ENCODE measurements at places on chromosomes 13 and 19.
A peak's percentile ranks its signal among the peaks of the same experiment; 100 is the strongest.

DNA sequence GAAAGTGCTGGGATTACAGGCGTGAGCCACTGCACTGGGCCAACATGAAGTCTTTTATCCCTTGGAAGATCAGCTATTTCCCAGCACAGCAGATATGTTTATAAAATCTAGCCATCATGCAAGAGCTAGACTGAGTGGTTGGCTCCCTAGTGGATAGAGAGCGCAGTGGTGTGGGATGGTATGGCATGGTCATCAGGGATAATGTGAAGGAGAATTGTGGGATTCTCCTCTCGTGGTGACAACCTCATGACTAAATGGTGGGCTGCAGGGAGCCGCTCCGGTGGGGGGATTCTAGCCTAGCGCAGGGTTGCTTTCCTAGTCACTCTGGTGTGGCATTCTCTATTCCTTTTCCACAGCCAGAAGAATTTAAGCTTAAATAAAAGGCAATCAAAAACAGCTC is 43.3 kb upstream of the GPI start:
- DNase-seq: no peak

- no peak for DNase-seq
These were observed 2749.9 kb downstream of the PCDH9 start for GRCh38 chr13:64480211-64480610.

DNA sequence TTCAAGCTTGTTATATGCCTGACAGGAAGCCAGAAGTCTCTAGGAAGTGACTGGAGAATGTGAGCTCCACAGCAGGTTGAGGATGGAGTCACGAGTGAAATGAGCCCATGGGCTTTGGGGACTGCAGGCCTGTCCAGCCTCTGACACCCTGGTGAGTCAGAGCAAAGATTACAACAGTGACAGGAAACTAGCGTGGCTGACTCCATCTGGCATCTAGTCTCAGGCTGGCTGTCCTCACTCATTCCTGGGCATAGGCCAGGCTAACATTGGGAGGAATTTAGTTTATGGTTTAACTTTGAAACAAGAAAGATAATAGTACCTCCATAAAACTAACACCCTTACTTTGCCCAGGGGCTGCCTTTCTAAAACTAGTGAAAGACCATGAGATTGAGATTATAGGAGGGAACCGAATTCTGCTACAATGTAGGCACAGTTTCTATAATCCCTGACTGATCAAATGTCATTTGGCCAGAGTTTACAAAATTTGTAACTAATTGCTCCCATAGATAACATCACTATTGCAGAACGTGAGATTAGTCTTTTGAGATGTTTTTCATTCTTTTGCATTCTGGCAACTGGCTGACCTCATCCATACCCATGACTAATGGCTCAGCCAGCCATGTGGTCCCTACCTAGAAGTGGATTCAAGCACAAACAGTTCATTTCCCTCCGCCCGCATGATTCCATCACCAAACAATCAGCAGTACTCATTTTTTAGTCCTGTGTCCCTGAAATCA is 28.4 kb downstream of the PSG1 start:
- no peak for DNase-seq

DNA sequence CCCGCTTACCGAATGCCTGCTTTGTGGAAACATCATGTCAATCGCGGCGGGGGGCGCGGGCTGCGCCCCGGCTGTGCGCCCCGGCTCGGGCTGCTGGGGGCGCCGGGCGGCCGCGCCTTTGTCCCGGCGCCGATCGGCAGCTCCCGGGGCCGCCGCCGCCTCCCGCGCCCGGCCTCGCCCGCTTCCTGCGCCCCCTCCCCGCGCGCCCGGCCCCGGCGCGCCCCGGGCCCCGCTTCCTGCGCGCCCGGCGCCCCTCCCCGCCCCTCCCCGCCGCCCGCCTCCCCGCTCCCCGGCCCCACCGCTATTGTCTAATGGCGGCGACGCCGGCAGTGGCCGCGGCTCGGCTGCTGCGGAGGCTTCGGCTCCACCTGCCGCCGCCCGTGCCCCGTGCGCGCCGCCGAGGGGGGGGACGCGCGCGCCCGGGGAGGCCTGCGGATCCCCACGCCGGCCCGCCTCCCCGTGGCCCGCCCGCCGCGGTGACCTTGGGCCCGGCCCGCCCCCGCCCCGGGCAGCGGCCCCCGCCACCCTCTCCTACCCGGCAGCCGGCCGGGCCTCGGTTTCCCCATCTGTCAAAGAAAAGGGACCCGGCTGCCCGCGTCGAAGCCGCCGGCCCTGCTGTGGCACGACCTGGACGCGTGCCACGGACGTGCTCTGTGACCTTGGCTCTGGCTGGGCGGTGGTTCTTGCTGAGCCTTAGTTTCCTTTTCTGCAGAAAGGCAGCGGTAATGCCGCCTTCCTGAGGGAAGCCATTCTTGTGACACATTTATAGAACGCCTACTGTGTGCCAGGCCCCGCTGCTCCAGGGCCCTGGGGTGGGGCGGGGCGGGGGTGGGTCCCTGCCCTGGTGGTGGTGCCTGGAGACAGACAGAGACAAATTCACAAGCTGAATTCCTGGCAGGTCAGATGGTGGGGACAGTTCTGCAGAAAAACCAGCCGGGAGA is at the start of gene TLE5:
Gene TLE5 (minus strand): TSS at position 331 of the 941 bp plus-strand sequence. CDS start 295 bp downstream, at position 36.
- peak; percentile 79 for DNase-seq

GRCh38 chr13:110283736-110284517 is 23.0 kb downstream of the COL4A1 start:
- DNase-seq: no peak

- DNase-seq: no peak
These were observed 13.1 kb downstream of the NOP53 start for GRCh38 chr19:47758443-47758804.

- no peak for DNase-seq
These were observed 310.7 kb downstream of the MYO16 start for GRCh38 chr13:108940121-108940520.

DNA sequence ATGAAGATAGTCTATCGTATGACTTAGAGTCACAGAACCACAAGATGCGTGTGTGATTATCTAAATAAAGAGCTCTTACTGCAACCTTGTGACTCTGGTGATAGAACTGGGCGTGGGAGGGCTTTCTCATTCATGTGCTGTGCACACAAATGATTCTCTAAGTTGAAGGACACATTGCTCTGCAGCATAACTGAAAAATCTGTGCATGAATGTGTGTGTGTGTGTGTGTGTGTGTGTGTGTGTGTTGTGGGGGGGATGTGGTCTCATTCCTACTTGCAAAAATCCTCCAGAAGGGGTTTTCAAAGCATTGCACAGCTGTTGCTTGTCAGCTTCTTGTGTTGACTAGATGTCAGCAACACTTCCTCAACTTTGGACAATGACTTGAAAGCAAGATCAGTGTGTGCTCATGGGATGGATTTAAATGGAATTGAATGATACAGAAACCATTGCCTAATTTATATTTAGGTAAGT is 22.4 kb downstream of the LRCH1 start:
- DNase-seq: no peak

DNA sequence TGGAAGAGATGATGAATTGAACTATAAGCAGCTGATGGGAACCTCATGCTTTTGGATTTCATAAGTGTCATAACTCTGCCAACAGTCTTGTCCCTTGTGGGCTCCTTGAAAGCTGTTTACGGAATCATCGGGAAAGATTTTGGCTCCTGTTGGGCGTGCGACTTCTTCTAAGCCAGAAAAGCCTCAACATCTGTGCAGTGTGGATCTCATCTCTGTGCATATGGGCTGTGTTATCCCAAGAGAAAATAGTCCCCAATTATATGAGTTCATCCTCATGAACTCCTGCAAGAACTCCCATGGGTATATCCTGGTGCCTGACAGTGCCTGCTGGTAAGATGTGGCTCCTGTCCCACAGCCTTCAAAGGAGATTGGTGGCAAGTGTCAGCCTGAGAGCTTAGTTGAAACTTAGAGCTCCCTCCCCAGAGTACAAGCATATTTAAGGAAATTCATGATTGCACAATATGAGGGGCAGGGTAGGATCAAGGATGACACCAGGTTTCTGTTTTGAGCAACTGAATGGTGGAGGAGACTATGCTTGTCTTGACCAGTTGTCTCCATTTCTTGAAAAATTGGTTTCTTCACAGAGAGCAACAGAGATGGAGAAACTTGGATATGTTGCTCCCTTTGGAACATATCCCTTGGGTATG is 243.5 kb downstream of the ITGBL1 start:
- DNase-seq: no peak

- no peak for DNase-seq
These were observed 192.5 kb upstream of the PCDH20 start for GRCh38 chr13:61608138-61608537.

DNA sequence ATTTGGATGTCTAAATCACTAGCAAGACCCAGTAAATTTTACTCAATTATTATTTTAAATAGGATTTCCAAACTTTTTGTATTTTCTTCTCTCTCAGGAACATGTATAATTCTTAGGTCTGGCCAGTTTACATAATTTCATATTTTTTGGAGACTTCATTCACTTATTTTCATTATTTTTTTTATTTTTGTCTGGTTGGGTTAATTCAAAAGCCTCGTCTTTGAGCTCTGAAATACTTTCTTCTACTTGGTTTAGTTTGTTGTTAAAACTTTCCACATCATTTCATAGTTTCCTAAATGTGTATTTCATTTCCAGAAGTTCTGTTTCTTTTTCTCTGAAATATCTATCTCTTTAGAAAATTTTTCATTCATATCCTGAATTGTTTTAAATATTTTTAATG is 322.9 kb upstream of the SPRY2 start:
- no peak for DNase-seq

- DNase-seq: no peak
These were observed 911.0 kb downstream of the UQCRFS1 start for GRCh38 chr19:28301961-28302360.

DNA sequence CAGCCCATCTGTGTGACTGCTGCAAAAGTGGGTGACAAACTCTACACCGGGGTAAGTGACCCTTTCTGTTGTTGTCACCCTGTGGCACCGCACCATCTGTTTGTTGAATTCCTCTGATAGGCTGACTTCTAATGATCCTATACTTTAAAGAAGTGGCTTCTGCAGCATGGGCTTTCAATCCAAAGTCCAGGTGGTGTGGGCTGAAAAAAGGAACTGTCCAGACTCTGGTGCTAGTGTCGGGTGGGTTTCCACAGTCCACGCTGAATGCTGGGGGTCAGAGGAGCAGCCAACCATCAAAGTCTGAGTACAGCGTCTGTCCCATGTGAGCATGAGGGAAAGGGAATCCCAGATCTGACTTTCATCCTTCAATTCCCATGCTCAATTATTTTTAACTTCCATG is 31.6 kb upstream of the SPATA13 start:
- DNase-seq: no peak

DNA sequence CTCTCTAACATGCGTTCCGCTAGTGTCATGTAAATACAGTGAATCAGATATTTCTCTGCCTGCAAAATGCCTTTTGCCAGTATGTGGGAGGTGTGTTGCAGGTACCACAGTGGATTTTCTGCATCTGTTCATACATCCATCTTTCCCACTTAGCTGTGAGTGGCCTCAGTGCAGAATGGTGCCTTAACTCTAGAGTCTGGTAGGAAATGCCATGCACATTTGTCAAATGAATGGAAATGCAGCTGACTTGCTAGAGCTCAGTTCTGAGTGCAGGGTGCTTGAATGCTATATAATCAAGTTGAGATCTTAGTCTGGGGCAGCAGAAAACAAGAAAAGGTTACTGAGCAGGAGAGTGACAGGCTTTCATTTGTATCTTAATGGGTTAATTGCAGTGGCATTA is 68.2 kb downstream of the LRCH1 start:
- DNase-seq: no peak

GRCh38 chr19:49533551-49534488 is 6.0 kb downstream of the RCN3 start:
- DNase-seq: peak; percentile 71

DNA sequence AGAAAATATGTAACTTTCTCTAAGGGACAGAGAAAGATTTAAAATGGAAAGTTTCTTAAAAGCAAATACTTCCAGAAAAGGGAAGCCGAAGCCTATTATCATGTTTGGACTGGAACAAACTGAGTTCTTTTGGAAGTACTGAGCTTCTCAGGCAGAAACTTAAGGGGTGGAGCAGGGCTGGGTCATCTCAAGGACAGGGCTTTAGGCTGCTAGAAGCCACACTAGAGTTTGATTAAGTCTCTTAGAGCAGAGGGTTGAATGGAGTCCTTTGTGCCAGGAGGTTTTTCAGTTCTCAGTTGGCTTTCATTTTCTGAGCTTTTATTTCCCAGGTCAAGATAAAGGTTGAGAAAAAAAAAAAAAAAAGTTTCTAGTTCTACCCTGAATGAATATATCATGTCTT is 432.7 kb downstream of the SLITRK5 start:
- no peak for DNase-seq

GRCh38 chr13:102974317-102975087 is 91.7 kb downstream of the SLC10A2 start:
- no peak for DNase-seq

DNA sequence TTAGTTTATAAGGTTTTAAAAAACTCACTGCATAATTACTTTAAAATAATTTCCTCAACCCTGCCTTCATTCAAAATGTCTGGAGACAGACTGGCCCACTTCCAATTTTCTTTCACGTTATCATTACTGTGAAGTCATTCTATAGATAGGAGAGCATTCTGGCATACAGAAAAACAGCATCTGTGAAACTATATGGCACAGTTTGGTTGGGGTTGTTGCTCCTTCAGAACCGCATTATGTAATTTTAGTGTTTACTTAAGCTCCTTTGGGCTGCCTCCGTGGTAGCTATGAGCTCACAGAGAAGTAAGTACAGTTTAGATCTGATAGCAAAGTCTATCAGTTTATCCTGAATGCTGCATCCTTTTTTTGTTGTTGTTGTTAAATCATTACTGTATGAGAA is 104.3 kb downstream of the KCNRG start:
- DNase-seq: no peak
